NCI-H1417 (cell line): ENCODE measurements at places on chromosomes 5 and 9.
A peak's percentile ranks its signal among the peaks of the same experiment; 100 is the strongest.

DNA sequence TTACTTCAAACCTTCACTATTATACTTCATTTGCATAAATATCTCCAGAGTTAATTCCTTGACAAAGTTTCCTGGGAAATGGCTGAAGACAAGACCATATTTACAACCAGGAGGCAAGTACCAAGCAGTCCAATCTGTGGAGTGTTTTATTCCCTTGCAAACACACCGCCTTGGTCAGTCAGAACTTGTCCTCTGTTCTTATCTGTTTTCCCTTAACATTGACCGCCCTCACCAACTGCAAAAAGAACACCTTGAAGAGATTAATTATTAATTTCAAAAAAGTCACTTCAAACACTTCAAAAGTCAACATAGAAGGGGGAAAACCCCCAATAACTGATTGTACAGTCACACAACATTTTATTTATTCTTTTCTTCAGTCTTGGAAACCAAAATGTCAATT lies 269.0 kb upstream of the RGMB start:
- no peak for DNase-seq

DNA sequence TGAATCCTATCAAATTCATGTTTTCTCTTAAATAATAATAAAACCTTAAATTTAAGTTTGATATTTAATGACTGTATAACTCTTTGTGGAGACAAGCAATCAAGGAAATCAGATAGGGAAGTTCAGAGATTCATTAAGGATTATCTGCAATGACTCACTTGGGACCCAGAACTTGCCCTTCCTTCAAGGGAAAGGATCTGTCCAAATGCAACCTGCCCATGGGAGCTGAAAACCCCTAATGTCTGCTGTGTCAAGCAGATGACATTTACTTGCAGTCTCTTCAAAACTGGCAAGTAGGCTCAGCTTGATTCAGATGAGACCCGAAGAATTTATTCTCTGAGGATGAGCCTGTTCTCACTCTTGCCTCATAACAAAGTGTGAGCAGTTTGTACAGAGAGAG lies 1577.6 kb downstream of the EFNA5 start:
- DNase-seq: peak; percentile 9

DNA sequence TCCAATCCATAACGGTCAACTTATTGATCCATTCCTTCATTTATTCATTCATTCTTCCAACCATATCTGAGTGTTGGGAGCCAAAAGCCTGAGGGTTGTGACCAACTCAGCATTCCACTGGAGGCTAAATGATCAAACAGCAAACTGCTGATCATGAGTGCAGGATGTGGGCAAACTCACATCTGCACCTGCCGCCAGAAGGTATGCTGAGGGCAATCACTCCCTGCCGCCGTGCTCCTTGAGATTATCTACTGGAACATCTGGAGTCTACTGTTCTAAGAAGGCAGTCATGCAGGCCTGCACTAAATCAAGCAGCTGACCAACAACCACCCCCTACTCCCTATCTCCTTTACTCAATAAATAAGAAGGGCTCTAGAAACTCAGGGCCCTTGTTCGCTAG lies 184.0 kb downstream of the TTLL11 start:
- DNase-seq: no peak

- DNase-seq: no peak
Measured at GRCh38 chr9:133580419-133580738, 28.8 kb downstream of the FAM163B start.

DNA sequence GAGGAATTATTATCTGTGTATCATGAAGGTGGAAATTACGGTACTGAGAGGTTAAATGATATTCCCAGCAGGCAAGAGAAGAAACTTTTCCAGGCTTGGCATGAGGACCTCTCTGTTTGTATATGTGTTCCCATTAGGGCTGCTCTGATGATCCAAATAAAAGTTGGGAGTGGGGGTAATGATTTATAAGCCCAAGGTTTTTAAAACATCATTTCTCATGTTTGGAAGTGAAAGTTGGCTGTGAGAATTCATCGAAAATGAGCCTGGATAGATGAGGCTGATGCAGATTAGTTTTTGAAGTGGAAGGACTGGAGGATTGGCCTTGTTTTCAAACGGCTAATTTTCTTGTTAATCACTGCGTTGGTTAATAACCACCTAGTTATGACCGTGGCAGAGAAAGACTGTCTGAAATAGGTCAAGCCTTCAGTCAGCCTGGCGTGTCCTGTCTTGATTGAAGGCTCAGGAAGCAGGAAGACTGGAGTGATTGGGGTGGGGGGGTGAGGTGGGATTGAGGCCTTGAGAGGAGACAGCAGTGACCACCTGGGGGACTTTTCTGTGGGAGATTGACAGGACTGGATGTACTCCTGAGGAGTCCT lies 391.0 kb upstream of the WWC1 start:
- peak; percentile 50 for DNase-seq

- no peak for DNase-seq
Measured at GRCh38 chr9:86795823-86796553, 151.3 kb downstream of the GAS1 start.

GRCh38 chr5:109567374-109568044 lies 122.2 kb upstream of the MAN2A1 start:
- DNase-seq: no peak

DNA sequence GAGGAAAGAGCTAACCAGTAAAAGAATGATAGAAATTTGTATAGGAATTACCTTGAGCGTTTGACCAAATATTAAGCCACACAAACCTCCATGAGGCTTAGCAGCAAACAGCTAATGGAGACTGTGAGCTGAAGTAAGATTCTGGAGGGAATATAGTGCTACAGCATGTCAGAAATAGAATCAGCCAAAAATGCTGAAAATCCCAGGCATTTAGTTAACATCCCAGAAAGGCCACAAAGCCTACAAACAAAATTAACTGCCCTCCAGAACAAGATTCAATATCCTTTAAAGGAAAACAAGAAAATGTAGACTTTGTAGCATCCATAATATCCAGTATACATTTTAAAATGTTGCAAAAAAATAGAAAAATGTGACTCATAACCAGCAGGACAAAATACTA lies 257.8 kb upstream of the TUSC1 start:
- DNase-seq: no peak

DNA sequence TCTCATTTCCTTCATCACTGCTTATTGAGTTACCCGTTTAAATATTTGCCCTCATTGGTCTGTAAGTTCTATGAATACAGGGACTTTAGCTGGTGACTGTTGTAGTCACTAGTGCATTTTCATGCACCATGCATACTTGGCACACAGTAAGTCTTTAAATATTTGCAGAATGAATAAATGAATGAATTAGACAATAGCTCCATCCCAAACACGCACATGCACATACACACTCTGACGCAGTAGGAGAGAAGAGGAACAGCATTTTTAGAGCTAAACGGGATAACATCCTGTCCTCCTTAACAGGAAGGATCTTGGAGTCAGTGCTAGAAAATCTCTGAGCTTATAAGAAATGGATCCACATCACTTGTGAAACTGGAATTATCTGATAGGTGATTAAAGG lies 447.7 kb downstream of the KIF4B start:
- DNase-seq: no peak

DNA sequence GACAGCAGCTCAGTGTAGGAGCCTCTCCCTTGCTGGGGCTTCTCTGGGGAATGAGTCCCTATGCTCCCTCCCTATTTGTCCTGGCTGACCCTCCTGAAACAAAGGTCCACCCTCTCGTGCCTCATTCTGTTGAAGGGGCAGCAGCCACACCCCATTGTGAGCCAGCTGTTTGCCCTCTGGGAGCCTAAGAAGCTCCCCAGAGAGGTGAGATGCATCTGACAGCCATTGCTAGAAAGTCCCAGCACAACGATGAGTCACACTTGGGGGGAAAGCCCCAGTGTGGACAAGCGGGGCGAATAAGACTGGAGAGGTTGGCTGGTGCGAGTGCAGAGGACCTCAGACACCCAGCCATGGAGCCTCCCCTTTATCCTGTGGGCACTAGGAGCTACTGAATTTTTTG lies 101.4 kb downstream of the PPARGC1B start:
- no peak for DNase-seq

- no peak for DNase-seq
Measured at GRCh38 chr9:121548666-121549065, 49.0 kb upstream of the GGTA1 start.

- DNase-seq: no peak
Measured at GRCh38 chr5:33721491-33722200, 170.1 kb downstream of the ADAMTS12 start.

- peak; percentile 56 for DNase-seq
Measured at GRCh38 chr5:135834639-135835529, at the start of gene SLC25A48. SLC25A48 (plus strand) TSS chr5:135834663; CDS start chr5:135834848, 185 bp downstream.

DNA sequence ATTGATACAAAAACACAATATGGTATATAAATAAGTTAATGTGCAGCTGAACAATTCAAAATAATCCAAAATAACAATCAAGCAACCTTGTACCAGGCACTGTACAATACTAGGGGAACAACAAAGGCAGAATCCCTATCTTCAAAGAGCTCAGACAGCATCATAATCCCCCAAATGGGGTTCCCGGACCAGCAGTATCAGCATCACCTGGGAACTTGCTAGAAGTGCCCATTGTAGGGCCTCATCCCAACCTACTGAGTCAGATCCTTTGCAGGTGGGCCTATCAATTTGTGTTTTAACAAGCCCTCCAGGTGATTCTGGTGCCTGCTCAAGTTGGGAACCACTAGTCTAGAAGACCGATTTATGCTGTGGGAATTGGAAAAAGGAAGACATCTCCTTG lies 27.1 kb downstream of the SLIT3 start:
- no peak for DNase-seq
